Activated CD4-positive, alpha-beta T cell treated with anti-CD3 and anti-CD28 coated beads for 36 hours (primary cell): ENCODE measurements at places on chromosomes 3 and 15. TPM values are rescaled to one million over a fixed set of nuclear protein-coding genes. Genes with fewer than 3 reads are reported as not detected.

Gene ZNF717
- total RNA-seq = 13.1 TPM

- H3K27ac ChIP-seq = no peak overlapping the region
- H3K36me3 ChIP-seq = no peaks in the 10 kb centered on the region
- H3K4me3 ChIP-seq = no peak overlapping the region
- no peak for DNase-seq
Observed at GRCh38 chr3:110799271-110799670, 272.3 kb upstream of the NECTIN3 start.

GRCh38 chr3:178022599-178022998 lies 513.6 kb upstream of the KCNMB2 start:
- H3K27ac ChIP-seq = no peak overlapping the region
- no peaks in the 10 kb centered on the region for H3K4me1 ChIP-seq
- no peaks in the 10 kb centered on the region for H3K27me3 ChIP-seq
- no peaks in the 10 kb centered on the region for H3K36me3 ChIP-seq
- H3K4me3 ChIP-seq = no peak overlapping the region
- DNase-seq = no peak

GRCh38 chr3:2148561-2149340 lies 50.1 kb downstream of the CNTN4 start:
- no peak overlapping the region for H3K4me3 ChIP-seq
- H3K4me1 ChIP-seq = no peaks in the 10 kb centered on the region
- no peaks in the 10 kb centered on the region for H3K36me3 ChIP-seq
- H3K27ac ChIP-seq = no peak overlapping the region
- no peak for DNase-seq

DNA sequence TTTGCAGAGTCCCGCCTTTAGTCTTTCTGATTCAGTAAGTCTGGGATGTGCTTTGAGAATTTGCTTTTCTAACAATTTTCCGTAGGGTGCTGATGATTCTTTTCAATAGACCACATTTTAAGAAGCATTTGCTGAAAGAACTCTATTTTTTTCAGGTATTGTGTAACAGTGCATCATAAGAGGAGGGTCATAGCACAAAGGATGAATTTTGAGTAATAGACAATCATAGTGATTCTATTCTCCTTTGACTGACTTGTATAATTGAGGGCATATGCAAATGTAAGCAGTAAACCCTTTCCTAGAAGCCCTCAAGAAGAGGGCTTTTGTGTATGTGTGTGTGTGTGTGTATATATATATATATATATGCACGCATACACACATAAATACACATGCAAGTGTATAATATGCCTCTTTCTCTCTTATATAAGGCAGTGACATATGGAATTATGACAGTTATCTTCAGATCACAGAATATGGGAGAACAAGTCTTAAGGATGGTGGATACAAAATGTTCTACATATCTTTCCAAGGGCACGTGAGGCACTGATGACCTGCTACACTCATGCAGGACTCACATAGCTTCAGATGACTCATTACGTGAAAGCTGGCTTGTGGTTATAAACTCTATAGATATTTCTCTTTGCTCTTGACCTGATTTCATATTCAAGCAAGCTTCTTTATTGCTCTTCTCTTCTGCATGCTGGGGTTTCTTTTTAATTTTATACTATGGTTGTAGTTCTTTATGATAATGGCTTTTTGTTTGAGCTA lies 6.5 kb upstream of the PLSCR1 start:
- H3K4me1 ChIP-seq = peaks cover 44% of the 10 kb centered on the region
- no peaks in the 10 kb centered on the region for H3K27me3 ChIP-seq
- H3K4me3 ChIP-seq = no peak overlapping the region
- no peak overlapping the region for H3K27ac ChIP-seq

DNA sequence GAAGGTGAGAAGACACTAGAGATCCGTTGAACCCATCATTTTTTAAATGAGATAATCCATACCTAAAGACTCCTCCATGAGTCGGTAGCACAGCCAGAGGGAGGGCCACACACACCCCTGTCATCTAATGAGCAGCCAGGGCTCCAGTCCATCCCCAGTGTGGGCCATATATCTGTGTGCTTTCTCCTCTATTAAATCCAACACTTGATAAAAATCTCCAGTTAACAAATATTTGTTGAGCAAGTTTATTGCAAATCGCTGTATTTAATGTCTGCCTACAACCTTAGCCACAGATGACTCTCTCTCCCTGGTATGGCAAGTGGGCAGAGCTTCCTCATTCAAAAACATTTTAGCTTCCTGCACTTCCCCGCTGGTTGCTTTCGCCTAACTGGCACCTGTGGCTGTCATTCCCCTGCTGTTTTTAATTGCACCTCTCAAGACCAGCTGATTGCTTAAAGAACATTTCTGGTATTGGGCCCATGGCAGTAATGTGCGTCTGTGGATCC lies 82.8 kb downstream of the SMAD3 start:
- H3K27me3 ChIP-seq = no peaks in the 10 kb centered on the region
- peak overlapping the region; percentile 94 for H3K27ac ChIP-seq
- peaks cover 76% of the 10 kb centered on the region for H3K4me1 ChIP-seq
- no peak for DNase-seq
